ENCODE measurements at places on chromosomes 4 and X.
A peak's percentile ranks its signal among the peaks of the same experiment; 100 is the strongest.

- no peak for DNase-seq
Measured at GRCh38 chr4:159505266-159505975, 402.5 kb downstream of the RAPGEF2 start.

DNA sequence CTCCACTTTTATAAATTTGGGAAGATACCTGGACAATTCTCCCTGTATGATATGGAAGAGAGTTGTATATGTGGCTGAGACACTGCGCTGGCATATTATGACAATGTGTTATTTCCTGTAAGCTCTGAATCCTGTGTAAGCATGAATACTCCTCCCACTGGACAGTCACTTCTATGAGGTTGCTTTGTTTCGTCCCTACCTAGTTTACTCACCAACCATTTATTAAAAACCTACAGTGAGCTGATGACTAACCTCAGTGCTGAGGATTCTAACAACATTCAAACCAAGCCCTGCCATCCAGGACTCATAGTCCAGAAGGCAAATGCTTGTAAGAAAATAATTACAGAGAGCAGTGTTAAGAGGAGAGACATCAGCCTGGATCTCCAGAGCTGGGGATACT, 1632.9 kb upstream of the TENM3 start:
- DNase-seq = no peak

GRCh38 chrX:1833656-1834360, 218.9 kb downstream of the ASMT start:
- DNase-seq = no peak

DNA sequence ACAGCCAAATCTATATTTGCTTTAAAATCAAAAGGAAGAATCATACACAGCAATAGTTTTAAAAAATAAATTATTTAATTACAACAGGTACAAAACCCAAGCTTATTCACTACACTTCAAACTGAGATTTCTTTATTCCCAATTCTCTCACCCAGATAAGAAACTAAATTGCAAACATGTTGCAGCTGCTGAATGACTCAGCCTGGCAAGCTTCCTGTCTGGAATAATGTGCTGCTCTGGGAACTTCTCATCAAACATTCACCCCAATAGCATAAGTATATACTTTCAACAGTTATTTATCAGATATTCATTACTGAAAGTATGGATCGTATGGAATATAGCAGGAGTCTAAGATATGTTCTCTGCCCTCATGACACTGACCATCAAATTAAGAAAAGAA, 43.0 kb upstream of the GABRA2 start:
- no peak for DNase-seq

DNA sequence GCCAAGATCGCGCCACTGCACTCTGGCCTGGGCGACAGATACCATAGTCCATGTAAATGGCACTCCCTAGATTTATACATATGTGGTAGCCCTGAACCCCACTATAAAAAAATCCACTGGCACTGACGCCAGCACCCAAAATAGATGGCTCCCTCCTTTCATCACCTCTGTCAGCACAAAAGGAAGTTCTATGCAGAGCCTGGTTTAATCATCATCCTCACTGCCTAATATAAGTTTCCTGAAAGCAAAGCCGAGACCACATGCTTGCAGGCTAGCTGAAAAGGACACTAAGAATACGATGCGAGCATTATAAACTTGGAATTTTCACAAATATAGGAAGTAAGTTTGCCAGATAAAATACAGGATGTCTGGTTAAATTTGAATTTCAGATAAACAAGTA, 27.5 kb upstream of the DOCK11 start:
- no peak for DNase-seq

- no peak for DNase-seq
Measured at GRCh38 chr4:149095001-149095400, 652.8 kb upstream of the NR3C2 start.

DNA sequence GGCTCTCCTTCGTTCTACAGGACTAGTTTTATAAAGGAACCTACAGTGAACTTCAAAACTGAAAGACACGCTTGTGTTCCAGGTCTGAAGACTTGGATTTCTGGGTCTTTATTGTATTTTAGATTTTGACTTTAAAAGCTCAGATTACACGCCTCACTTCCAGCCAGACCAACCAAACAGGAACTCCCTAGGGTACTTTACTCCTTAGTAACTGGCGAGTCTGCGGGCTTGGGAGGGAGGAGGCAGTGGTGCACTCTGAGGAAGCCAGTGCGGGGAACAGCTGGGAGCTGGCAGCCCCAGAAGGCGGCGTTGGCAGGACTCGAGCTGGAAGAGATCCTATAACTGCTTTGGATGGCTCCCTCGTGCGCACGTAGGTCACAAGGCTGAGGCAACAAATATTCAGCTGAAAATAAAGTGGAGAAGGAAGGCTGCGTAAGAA, 391 bp upstream of the PHKA1 start:
- DNase-seq = no peak

- no peak for DNase-seq
Measured at GRCh38 chrX:123993326-123993725, 31.8 kb downstream of the STAG2 start.

GRCh38 chr4:163332526-163333406, at the start of gene NPY1R:
TSS of gene NPY1R (minus strand) at chr4:163332596. CDS start at chr4:163326554, 6,042 bp downstream.
- DNase-seq = peak; percentile 57

DNA sequence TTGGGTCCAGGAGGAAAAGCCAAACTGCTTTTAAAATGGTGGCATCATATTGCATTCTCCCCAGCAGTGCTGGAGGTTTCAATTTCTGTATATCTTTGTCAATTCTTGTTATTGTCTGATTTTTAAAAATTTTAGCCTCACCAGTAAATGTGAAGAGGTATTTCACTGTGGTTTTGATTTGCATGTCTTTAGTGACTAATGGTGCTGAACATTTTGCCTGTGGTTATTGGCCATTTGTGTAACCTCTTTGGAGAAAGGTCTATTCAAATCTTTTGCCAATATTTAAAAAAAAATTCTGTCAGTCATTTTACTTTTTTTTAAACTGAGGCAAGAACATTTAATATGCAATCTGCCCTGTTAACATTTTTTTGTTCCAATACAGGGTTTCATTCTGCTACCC, 322.1 kb downstream of the TLL1 start:
- DNase-seq = no peak

Data from C1 segment of cervical spinal cord (tissue), 14 donors.